ENCODE measurements at places on chromosomes 5 and 9.

DNA sequence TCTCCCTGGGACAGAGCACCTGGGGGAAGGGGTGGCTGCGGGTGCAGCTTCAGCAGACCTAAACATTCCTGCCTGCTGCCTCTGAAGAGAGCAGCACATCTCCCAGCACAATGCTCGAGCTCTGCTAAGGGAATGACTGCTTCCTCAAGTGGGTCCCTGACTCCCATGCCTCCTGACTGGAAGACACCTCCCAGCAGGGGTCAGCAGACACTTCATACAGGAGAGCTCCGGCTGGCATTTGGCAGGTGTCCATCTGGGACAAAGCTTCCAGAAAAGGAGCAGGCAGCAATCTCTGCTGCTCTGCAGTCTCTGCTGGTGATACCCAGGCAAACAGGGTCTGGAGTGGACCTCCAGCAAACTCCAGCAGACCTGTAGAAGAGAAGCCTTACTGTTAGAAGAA lies 77.2 kb downstream of the SLCO6A1 start:
- no peak for DNase-seq

GRCh38 chr9:113898151-113898550 lies 22.0 kb downstream of the ZNF618 start:
- DNase-seq: no peak

GRCh38 chr9:97534961-97535594 lies 33.6 kb downstream of the TMOD1 start:
- DNase-seq: no peak

DNA sequence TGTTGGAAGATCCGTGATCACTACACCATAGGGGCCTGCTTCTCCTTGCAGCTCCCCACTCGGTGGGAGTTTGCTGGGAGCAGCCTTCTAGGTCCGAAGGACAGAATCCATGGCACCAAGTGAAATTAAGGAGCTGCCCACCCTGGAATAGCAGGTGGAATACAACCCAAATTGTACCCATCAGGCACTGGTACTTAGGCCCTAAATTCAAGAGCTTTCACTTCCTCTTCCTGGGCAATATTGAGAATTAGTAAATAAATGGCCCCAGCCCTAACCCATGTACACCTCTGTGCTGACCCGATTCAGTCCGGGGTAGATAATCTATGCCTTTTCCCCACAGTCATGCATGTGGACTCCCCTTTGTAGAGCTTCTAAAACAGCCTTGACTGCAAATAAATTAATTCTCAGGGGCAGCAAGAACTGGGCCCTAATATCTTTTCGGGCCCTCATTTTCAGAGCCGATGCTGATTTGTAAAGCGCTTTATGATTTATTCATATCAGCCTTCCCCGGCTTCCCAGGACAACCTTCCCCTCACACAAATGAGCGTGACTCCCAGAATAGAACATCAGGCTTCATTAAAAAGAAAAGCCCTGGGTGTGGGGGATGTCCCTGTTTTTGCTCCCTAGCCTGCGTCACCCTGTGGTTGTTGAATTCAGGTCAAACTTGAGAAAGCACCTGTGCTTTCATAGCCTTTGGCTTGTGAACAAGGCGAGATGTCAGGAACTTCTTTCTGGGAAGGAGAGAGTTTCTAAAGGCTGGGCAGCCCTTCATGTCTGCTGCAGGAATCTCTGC lies 126.1 kb upstream of the TBC1D2 start:
- DNase-seq: no peak

- no peak for DNase-seq
Measured at GRCh38 chr5:7410936-7411511, 15.1 kb downstream of the ADCY2 start.

- DNase-seq: no peak
Measured at GRCh38 chr9:77896269-77896937, 135.2 kb downstream of the GNAQ start.

- no peak for DNase-seq
Measured at GRCh38 chr9:88783711-88784083, 207.6 kb upstream of the S1PR3 start.

DNA sequence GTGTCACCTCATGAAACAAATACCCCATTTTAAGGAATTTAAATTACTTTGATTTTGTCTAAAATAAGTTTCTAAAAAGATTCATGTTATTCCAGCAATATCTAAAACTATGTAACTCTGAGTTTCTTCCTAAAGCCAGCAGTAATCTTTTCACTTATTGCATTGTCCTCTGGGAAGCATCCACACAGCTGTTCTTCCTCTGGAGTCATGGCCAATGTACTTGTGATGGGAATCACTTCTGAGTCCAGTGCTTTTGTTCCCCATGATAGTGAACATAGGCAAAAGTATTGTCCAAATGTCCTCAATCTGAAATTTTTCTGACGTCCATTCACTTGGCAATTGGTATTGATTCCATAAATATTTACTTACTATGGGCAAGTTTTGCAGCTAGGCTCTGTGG lies 125.0 kb downstream of the STARD4 start:
- DNase-seq: no peak

DNA sequence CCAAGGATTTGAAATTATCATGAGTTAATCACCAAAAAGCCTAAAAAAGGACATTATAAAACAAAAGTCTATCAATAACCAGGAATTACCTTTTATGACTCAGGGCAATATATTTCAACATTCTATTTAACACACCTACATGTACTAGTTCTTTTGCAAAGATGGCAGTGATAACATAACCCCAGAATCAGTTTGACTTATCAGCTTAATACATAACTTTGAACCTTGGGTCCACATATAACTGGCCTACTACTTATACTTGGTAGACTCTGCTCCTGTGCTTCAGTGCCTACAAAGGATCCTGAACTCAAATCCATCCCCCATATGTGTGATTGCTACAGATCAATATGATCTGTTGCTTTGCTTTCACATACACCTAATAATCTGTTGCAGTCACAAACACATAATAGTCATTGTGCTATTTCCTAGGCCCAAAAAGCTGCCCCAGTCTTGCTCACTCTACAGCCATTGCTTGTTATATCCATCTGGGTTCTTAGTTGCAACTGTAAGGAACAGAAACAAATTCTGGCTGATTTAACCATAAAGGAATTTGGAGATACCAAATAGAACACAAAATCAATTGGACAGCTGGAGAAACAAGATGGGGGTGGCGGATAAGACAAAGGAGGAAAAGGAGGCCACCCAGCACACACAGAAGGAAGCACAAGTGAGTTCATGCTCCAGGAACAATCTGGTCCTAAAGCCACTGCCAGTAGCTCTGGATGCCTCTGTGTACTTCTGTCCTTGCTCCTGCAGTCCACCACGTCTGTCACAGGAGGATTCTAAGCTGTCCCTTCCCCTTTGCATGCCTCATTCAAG lies 25.5 kb downstream of the DEPDC1B start:
- DNase-seq: no peak

DNA sequence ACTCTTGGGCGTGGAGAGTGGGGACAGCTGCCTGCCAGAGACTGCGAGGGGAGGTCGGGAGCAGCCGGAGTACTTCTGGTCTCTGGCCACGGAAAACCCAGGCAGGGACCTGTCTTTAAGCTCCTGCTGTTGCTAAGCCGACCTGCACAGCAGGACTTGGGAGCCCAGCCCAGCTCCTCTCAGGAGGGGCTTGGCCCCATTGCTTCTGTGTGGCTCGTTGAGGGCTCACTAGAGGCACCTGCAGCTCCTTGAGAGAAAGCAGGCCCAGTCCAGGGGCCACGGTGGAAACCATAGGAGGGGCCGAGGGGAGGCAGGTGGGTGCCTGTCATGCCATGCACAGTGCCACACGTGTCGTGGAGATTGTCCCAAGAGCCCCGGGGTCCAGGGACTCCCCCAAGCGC lies 3.3 kb upstream of the LCN2 start:
- no peak for DNase-seq

GRCh38 chr5:154166901-154167791 lies 23.4 kb upstream of the GALNT10 start:
- no peak for DNase-seq
